ENCODE measurements at places on chromosomes 3 and 15.
A peak's percentile ranks its signal among the peaks of the same experiment; 100 is the strongest.

GRCh38 chr3:134904241-134904771 lies 109.2 kb downstream of the EPHB1 start:
- no peak for DNase-seq

GRCh38 chr15:62545467-62546227 lies 380.6 kb upstream of the C2CD4B start:
- no peak for DNase-seq

DNA sequence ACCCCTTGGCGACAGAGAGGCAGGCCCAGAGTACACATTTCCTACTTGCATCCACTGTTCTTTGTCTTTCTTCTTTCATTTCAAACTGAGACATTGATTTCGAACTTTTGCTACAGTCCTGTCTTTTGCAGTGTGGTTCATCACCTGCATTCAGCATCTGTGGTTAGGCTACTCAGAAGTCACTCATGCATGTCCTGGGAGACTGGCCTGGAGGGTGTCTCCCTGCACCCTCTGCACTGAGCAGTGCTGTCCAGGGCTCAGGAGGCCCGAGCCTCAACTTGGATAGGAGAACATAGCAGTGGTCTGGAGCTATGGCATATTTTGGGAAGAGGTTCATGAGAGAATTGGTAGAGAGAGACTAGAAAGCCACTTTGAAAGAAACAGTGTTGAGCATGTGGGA lies 240.2 kb upstream of the TPRG1 start:
- no peak for DNase-seq

DNA sequence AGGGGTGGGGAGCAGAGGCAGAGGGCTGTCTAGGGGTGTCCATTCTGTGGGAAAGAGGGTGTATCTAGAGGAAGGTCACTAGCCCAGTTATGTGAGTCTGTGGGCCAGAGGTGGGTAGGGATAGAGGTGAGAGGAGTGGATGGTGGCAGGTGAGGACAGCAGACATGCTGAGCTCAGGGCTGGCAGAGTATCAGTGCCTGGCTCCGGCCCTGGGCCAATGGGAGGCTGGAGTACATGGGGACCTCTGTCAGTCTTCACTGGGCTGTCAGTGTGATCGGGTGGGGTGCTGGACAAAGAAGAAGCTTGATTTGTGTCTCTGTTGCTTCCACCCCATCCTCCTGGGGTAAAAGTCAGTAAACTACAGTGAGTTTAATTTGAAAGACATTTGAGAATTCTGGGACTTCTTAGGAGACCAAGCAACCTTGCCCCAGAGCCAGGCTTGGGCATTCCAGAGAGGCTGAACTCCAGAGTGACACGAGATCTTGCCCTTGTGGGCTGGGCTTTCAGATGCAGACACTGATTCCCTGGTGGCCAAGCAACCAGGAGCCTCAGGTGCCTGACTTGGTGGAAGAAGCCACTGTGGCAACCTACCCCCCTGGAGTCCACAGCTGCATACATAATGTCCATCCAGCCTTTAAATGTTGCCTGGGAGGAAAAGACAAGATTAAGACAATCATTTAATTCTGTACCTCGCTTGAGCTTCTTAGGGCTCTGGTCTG lies 60.7 kb downstream of the EXOG start:
- no peak for DNase-seq

GRCh38 chr15:34085746-34086145 lies 15.9 kb downstream of the EMC7 start:
- no peak for DNase-seq

DNA sequence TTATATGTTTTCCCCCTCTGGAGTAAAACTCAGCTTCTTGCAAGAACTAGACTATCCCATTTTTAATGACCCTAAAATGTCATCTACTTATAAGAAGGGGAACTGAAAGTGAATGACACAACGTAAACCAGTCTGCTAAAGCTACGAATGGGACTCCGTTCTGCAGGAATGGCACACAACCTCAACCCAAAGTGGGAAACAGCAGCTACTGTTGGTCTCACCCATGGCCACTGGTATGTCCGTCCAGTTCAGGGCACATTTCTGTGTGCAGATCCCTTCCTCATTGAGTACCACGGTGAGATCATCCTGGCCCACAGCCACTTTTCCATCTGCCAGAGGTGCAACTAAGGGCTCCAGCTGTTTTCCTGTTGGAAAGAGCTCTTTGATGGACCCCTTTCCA lies 23.8 kb downstream of the VPS39 start:
- no peak for DNase-seq

- DNase-seq = no peak
Measured at GRCh38 chr15:41025393-41025792, 72.1 kb downstream of the CHAC1 start.

DNA sequence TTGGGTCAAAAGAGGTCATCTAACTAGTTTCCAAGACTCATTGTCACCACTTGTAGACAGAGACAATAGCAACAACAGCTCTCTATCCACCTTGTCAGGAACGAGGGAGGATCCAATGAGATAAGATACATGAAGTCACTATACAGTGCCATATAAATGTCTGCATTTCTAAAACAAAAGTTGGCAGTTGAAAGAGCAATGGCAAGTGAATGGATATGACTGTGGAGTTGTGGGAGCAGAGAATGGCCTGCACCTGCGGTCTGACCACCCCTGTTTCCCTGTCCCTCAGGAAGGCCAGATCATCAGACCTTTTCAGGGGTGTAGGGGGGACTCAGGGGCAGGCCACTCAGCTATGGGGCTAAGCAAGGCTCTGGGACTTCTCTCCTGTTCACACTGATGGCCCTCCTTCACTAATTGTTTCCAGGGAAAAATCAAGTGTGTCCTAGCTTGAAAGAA lies 40.7 kb upstream of the PSMD6 start:
- no peak for DNase-seq

DNA sequence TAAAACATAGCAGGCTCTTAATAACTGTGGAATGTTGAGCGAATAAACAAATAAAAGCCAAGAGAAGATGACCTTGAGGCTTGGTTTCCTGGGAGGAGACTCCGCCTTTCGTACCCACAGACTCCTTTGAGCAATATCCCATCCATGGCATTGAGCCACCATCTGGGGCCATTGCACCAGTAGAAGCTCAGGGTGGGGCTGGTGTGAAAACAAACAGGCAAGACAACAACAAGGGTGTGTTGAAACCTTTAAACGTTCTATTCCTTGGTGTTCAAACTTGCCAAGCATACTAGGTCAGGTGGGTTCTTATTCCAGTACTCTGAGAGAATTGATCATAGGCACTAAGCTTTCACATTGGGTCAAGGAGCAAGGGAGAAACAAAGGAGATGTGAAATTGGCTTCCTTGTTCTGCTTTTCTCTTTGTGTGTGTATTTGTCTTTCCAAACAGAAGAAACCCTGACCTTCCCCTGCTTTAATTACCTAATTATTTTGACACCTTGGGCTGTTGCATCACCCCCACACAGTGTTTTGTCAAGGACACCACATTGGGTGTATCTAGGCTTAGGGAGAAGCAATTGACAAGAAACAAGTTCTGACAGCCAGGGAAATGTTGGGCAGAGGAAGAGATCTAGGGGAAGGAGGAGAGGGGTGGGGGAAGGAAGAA lies 105.1 kb upstream of the BCL6 start:
- DNase-seq = no peak

GRCh38 chr3:182618085-182618732 lies 175.1 kb upstream of the ATP11B start:
- DNase-seq = no peak

GRCh38 chr3:16103472-16103871 lies 71.0 kb upstream of the GALNT15 start:
- DNase-seq = no peak

GRCh38 chr3:188867691-188868265 lies 304.0 kb upstream of the TPRG1 start:
- no peak for DNase-seq

DNA sequence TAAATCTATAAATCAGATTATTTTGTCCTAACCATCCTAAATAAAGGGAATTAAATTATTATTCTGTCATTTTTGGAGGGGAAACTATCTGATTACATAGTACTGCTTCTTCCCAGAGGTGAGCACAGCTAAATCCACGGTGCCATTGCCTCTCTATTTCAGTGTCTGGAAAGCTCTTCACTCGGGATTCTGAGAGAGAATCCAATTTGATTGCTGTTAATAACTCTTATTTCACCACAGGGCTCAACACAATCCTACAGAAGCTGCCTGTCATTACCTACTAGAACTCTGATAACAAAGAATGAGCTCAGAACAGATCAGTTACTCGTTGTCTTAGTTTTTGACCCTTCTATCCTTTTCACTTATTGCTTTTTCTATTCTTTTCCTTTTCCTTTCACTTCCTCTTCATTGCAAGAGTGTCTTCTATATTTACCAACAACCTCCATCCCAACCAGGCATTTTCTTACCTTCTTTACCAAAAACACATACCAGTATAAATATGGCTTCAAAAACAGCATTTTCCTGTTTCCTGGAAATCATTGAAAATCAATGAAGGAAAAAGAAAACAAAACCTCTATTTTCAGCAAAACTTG lies 30.4 kb downstream of the OXNAD1 start:
- DNase-seq = no peak

DNA sequence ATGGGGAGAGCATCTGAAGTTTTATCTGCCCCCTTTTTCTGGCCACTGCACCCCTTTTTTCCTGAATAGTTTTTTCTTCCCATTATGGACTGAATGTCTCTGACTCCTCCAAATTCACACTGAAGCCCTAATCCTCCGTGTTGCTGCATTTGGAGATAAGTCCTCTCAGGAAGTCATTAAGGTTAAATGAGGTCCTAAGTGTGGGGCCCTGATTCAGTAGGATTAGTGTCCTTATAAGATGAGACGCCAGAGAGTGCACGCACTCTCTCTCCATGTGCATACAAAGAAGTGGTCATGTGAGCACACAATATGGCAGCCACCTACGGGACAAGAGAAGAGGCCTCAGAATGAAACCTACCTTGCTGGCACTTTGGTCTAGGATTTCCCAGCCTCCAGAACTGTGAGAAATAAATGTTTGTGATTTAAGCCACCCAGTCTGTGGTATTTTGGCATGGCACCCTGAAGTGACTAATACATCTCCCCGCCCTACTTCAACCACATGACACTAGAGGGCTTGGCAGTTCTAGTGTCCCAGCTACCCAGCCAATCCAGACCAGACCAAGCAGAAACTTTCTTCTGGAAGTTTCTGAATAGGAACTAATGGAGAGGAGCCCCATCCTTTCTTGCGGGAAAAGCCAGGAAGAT lies 191.3 kb downstream of the PDE8A start:
- no peak for DNase-seq

- DNase-seq = peak; percentile 12
Measured at GRCh38 chr15:61871926-61872522, 188.2 kb downstream of the VPS13C start.

DNA sequence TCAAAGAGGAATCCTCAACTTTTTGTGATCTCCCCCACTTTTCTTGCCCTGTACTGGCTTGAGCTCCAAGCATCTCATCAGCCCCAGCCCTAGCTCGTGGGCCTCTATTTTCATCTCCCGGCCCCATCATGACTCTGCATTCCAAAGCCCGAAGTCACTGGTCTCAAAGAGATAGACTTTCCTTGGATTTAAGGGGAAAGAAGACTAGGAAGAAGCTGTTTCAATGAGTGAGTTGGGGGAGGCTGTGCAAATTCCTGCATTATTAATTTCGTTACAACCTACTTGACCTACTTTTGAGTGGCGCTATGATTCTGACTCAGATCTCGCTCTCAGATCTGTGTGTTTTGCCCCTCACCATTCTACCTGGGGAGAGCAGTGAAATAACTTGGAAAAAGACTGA lies 266.6 kb upstream of the TBL1XR1 start:
- DNase-seq = no peak

- no peak for DNase-seq
Measured at GRCh38 chr3:184760337-184761074, 48.6 kb upstream of the MAGEF1 start.

DNA sequence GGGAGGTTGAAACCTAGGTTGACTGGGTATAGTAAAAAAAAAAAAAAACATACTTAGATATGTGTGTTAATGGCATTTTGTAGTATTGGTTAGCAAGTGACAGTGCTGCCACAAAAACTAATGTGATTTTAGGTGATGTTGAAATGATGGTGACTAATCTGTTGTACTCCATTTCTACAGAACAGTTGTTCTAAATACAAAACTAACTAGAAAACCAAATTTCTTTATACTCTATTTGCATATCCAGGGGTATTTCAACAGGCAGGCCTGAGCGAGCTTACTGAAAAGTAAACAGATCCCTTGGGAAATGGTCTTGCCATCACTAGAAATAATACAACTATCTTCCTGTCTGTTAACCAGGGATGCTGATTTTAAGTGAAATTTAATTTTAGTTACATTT lies 20.5 kb downstream of the TSC22D2 start:
- no peak for DNase-seq

DNA sequence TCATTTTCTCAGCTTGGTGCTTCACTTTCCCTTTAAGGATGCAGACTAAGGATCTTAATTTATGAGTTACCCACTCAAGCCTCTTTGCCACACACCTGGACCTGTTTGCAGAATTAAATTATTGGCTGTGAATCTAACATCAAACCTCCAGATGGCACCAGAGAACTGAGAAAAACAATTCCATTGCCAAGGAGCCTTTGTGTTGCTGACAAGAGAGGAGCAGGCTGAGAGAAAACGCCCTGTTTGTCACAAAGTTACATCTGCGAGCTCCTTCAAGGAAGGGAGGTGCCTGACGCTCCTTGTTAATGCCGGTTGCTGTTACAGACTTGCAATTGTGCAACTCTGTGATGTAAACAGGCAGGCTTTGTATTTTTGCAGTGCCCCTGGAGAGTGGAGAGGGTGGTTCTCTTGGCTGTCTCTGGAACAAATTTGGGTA lies 36.3 kb upstream of the TMC3 start:
- DNase-seq = peak; percentile 56

DNA sequence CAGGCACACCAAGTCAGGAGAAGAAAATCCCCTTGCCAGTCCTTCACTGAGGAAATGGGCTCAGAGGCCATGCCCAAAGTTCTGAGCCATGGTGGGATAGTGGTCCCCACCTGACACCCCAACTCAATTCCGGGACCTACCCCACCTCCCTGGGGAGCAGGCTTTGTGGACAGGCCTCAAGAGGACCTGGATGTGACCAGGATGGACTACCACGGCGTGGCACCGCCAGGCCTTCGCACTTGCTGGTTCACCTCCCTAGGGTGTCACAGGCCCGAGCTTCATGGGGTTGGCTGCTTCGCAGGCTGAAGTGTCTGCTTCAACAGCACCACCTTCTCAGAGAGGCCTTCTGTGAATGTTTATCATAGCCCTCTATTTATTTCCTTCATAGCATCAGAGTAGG lies 31.7 kb downstream of the POC1A start:
- DNase-seq = no peak

DNA sequence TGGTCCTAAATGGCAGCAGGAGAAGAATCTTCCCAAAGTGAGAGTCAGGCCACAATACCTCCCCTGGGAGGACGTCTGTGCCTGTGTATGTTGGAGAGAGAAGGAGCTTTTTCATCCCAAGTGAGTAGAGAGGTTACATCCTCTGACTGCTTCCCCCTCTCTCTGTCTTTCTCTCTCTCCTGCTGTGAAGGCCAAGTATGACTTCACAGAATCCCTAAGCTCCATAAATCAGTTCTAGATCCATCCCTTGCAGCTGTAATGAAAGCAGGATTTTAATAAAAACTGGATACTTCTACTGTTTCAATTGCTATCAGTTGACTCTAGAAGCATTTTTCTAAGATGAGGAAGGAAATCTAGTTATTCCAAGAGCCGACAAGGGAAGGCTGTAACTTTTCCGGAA lies 389.1 kb upstream of the PROK2 start:
- DNase-seq = no peak

Data from HCT116 (cell line).